ENCODE measurements at places on chromosomes 11 and 22.

GRCh38 chr11:62075438-62075837 is 48.4 kb upstream of the INCENP start:
- DNase-seq, result no peak

GRCh38 chr11:121829159-121829643 is 286.8 kb downstream of the BLID start:
- DNase-seq, result no peak

DNA sequence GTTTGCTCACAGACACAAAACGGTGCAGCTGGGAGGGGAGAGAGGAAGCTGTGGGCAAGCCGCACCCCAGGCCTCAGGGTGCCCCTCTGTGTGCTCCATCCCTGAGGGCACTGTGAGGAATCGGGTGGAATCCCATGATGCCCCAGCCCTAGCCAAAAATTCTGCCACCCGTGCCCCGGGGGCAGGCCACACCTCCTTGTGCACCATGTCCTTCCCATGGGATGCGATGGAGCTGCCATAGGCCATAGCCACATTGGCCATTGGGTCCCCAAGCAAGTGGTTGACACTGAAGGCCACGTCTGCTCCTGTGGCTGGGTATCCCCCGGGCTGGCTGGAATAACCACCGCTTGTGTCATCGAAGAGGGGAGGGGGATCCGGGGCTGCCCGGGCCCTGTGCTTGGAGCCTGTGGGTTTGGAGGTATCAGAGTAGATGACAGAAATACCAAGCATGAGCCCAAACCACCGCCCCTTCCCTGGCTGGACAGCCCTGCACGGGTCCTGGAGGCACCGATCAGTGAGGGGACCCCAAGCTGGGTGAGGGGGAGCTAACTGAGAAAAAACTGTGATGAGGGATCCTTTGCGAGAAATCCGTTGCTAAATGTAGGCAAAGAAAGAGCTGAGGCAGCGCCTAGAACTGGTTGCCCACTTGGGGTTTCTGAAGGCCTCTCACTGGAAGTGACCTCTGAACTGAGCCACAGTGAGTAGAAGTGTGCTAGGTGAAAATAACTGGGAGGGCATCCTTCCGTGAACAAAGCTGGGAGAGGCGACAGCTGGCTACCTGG is 863 bp downstream of the YIF1A start:
- no peak for DNase-seq

DNA sequence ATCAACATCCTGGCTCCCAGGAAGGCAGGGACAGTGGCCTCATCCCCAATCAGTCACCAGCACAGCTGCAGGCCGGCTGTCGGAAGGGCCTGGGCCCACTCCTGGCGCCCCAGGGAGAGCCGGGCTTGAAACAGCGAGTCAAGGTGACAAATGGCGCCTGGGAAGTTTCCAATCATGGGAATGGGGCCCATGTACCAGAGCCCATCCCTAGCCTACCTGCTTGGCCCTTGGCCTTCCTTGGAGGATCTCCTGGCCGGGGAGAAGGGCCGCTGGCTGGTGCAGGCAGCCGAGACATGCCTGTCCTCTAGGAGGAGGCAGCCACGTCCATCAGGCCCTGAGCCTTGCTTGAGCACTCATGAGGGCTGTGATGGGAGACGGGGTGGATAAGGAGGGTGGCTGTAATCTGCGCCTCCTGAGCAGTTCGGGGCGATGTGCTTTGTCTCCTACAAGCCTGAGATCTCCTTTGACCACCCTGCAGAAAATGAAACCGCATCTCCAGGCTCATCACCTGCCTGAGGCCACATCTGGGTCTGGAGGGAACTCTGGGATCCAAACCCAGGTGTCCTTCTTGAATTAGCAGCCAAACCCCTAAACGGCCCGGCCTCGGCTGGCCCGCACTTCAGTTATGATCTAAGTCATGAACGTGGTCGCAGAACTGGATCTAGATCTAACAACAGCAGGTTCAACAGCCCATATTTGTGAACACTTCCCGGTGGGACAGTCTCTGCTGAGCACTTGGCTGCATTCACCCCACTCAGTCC is 862.0 kb downstream of the TBC1D22A start:
- no peak for DNase-seq

- DNase-seq, result no peak
Measured at GRCh38 chr11:95563173-95563572, 226.4 kb downstream of the FAM76B start.

GRCh38 chr22:48297296-48297695 is 1530.4 kb downstream of the BRD1 start:
- DNase-seq, result no peak

DNA sequence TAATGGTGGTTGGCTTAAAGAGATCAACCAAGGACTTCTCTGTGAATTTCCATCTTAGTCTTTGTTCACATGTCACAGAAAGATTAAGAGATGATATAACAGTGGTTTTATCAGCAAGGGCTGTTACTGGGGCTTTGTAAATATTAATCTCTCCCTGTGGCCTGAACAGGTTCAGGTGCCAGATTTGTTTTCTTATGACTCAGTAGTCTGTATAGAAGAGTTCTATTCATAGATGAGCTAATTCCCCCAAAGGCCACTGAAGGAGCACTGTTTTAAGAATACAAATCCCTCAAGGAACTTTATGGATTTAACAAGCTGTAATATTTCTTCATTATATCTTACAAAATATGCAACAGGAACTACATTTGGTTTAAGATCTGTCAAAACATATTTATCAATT is 50.4 kb downstream of the TCP11L1 start:
- DNase-seq, result no peak

GRCh38 chr11:44877571-44878497 is 72.8 kb downstream of the TP53I11 start:
- peak; percentile 70 for DNase-seq

- no peak for DNase-seq
Measured at GRCh38 chr11:10302359-10302743, 2.5 kb upstream of the ADM start.

GRCh38 chr11:127461241-127462064 is 460.9 kb upstream of the KIRREL3 start:
- peak; percentile 25 for DNase-seq

DNA sequence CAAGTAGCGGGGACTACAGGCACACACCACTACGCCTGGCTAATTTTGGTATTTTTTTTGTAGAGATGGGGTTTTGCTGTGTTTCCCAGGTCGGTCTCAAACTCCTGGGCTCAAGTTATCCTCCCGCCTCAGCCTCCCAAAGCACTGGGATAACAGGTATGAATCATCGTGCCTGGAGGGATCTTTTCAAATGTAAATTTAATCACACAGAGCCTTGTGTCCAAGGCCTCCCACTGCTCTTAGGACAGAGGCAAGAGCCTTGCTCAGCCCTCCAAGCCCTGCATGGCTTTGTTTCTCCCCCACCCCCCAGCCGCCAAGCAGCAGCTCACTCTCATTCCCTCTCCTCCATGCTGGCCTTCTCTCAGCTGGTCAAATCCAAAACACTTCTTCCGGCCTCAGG is 75.3 kb upstream of the CREB3L1 start:
- no peak for DNase-seq

DNA sequence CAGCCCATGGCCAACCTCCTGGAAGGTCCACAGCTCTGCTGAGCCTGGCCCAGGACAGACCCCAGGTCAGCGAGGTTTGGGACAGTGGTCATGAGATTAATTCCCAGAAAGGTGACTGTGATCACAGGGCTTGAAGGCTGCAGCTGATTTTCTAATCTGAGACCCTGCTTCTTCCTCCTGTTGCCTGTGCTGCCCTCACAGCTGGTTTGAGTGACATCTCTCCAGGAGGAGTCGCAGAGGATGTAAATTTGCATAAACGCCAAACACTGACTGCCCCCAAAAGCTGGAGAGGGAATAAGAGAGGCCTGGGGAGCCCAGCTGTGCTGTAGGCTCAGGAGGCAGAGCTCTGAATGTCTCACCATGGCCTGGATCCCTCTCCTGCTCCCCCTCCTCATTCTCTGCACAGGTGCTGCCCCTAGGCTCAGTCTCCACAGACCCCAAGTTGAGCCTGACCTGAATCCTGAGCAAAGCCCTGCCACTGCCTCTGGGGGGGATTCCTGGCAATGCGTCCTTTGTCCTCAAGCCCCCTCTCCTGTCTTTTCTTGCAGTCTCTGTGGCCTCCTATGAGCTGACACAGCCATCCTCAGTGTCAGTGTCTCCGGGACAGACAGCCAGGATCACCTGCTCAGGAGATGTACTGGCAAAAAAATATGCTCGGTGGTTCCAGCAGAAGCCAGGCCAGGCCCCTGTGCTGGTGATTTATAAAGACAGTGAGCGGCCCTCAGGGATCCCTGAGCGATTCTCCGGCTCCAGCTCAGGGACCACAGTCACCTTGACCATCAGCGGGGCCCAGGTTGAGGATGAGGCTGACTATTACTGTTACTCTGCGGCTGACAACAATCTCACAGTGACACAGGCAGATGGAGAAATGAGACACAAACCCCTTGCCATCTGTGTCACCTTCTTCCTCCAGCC is 23.8 kb downstream of the GGTLC2 start:
- no peak for DNase-seq

DNA sequence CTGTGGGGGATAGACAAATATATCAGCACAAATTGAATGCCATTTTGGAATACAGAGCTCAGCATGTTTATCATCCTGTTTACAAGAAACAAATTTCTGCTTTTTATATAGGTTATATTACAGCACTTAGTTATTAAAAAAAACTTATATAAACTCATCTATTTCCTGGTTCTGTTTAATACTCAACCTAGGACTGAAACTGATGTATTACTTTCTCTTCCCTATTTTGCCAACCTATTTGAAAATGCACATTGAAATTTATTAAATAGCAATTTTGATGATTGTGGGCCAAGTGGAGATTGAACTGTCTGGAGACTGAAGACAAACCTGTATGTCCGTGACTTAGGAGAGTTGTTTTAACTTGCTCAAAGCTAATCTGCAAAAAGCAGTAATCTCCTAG is 288.3 kb upstream of the ANO3 start:
- DNase-seq, result no peak

GRCh38 chr11:111465400-111465799 is 46.8 kb downstream of the BTG4 start:
- no peak for DNase-seq

- peak; percentile 35 for DNase-seq
Measured at GRCh38 chr11:100687630-100688395, 725 bp downstream of the ARHGAP42 start.

DNA sequence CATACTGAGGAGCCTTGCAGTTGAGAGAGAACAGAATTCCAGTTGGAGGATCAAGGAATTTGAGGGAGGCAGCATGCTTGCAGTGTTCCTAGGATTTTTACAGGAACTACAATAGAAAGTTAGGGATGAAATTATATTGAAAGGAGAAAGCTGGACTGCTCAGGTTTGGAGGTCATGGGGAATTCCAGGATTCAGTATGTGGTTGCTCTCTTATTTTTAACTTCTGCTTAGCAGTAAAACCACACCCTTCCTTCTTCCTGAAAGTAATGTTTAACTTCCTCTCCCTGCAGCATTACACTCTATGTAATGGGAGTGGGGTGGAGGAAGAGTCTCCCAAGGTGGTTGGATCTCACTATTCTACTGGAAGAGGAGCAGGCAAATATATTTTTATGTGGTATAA is 31.3 kb downstream of the CTNND1 start:
- no peak for DNase-seq

- no peak for DNase-seq
Measured at GRCh38 chr22:49617866-49618676, 209.6 kb downstream of the BRD1 start.

DNA sequence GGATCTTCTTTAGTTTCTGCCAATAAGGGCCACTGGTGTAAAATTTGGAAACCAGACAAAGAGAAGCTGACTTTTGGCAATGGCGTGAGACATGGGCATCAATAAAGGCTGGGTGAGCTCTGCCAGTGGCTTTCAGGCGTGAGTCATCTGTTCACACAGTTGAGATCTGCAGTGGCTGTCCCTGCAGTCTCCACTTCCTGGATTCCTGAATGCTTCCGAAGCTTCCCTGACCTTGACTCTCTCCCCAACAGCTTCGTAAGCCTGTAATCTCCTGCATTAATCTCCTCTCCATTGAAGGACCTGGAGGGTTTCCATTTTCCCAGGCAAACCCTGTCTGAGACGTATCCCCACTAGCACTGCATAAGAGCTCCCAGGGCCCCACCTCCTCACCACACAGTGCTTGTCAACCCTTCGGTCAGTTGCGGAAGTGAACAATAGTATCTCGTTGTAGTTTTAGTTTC is 574.7 kb downstream of the TBC1D22A start:
- no peak for DNase-seq

DNA sequence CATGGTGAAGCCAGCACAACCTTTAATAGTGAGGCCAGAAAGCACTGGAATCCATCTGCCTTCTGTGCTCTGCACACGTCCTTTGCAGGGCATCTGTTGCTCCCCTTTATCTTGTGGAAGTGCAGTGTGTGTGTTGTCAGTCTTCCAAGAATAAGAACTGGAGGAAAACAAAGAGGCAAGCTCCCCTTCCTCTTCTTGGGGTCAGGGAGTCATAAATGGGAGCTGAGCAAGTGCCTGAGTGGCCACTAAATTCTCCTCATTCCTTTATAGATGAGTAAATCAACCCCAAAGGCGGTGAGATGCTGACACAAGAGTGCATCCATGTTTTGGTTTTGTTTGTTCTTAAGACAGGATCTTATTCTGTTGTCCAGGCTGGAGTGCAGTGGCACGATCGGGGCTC is 38.3 kb downstream of the WT1 start:
- no peak for DNase-seq

- DNase-seq, result no peak
Measured at GRCh38 chr11:1178201-1178885, 20.6 kb downstream of the MUC5AC start.

GRCh38 chr22:43488031-43488866 is 76.4 kb downstream of the MPPED1 start:
- DNase-seq, result no peak

GRCh38 chr22:43392385-43392989 is 19.3 kb upstream of the MPPED1 start:
- no peak for DNase-seq

DNA sequence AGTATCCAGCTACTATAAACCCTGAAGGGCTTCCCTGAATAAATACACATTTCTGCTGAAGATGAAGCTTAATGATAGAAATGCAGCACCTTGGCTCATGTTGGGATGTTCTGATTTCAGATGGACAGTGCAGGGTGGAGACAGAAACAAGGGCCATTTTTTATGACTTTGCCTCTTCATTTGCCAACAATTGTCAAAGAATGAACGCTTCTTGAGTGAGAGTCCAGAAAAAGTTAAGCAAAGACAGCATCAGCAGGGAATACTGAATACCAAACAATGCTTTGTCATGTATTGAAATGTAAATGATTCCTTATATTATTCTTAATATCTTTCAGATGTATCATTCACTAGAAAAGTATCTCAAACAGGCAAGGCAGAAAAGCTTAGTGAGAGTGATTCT is 84.9 kb downstream of the TRPC6 start:
- no peak for DNase-seq

- no peak for DNase-seq
Measured at GRCh38 chr11:60948250-60948649, 3.7 kb downstream of the SLC15A3 start.

GRCh38 chr11:76620489-76620888 is 50.1 kb downstream of the LRRC32 start:
- no peak for DNase-seq

DNA sequence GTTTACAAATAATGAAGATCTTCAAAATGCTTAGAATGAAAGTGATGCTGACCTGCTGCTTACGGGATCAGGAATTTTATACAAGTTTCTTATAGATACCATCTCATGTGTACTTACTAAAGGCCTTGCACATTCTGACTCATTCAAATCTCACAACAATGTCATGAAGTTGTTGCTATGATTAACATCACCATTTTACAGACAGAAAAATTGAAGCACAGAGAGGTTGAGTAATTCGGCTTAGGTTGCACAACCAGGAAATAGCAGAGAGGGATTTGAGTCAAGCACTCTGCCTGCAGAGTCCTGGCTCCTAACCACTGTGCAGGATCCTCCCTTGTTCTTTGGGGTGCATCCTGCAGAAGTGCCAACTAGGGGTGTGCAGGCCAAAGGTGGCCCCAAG is 471.9 kb downstream of the MIAT start:
- DNase-seq, result no peak

GRCh38 chr11:68099474-68100405 is 21.4 kb downstream of the CHKA start:
- no peak for DNase-seq
